T-cell (primary cell): ENCODE measurements at places on chromosomes 1 and 21. TPM values are rescaled to one million over a fixed set of nuclear protein-coding genes. Genes with fewer than 3 reads are reported as not detected.

Gene OR2T5
- not detected for total RNA-seq

Gene TBX19
- 3.5 TPM for total RNA-seq

Gene OR2L5
- total RNA-seq = 0.14 TPM

Gene HRNR
- total RNA-seq = not detected

Gene ZNF436
- total RNA-seq = 4.6 TPM
